Mesothelial cell of epicardium (in vitro differentiated cells): ENCODE measurements at places on chromosomes 6 and 20.

DNA sequence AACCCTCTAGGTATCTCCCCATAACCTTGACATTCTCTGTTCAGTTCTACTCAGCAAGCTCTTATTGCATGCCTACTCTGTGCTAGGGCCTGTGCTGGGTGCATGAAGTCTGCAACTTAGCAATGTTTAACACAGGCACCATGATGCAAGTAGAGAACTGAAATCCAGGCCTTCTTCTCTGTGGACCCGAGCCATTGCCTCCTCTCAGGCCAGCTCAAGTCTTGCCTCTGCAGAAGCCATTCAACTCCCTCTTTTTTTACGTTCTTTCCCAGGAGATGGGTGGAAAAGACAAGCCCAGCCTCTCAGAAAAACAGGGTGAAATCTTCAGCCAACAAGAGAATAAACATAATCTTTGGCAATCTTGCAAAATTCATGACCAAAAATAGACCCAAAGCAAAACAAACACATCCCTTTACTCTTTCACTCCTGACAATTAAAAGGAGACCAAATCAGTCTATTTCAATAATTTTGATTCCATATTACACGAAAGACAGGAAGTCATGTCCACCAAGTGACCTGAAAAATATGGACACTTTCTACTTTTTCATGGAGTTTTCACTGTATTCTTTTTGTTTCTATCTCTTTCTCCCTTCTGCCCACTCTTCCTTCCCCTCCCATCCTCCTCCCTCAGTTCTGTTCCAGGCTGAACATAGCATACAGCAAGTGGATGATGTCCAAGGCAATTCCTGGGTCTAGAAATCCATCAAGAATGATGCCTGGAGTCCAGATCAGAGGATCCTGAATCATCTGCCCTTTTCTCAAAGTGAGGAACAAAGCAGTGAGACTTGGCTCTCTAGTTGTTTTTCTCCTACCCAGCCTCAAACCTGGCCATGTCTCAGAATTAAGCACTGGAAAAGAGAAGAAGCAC is 45.4 kb upstream of the MOCS1 start:
- no peak for DNase-seq

DNA sequence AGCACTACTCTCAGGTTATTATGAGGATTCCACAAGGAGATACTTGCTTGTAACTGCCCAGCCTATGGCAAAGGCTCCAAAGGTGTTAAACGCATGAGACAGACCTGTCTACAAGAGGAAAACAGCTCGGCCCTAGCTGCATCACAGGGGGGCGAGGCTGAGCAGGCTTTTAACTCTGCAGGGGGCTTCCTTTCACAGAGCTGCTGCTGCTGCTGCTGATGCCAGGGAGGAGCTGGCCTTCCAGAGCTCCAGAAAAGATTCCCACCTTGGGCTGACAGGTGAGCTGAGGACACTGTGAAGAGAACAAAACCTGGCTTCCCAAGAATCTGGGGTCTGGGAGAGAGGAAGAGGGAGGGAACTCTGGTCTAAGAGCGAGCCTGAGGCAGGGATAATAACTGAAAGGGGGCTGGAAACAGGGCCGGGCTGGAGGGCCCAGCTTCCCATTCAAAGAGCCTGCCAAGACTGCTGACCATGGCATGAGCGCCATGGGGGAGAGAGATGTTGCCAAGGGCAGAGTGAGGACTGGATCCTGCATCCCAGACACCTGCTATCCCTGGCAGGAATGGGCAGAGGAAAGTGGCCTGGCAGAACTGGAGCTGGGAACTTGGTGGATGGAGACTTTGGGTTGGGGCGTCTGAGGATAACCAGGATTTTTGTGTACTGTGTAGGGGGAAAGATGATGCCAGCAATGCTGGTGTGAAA is 211.1 kb upstream of the LRFN2 start:
- DNase-seq = no peak

GRCh38 chr6:101126501-101126900 is 245.4 kb upstream of the ASCC3 start:
- no peak for DNase-seq

DNA sequence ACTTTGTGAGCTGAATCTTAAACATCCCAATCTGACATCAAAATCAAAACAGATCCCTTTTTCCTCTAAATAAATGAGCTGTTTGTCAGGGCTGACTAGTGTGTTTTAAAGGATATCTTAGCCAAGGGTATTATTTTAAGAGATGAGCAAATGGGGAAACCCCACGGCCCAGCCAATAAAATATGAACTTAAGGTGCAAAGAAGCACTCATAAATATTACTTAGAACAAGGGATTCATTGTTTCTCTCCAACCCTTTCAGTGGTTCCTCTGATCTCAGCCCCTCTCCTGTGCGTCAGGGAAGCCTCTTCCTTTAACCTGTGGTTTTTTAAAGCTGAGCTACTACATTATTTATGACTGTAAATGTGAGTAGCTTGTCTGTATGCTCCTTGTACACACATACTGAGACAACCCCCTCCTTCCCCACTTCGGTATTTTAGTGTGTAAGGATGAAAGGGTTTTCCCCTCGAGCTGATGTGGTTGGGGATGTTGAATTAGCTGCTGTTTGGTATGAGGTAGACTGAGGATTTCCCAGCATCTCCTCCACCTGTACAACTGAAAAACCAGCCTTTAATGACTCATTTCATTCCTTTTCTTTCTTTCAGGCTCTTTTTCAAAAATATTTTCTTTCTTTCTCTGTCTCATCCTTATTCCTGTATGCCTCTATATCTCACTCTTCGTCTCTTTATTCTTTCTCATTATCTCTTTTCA is 6.5 kb downstream of the BMP5 start:
- no peak for DNase-seq

DNA sequence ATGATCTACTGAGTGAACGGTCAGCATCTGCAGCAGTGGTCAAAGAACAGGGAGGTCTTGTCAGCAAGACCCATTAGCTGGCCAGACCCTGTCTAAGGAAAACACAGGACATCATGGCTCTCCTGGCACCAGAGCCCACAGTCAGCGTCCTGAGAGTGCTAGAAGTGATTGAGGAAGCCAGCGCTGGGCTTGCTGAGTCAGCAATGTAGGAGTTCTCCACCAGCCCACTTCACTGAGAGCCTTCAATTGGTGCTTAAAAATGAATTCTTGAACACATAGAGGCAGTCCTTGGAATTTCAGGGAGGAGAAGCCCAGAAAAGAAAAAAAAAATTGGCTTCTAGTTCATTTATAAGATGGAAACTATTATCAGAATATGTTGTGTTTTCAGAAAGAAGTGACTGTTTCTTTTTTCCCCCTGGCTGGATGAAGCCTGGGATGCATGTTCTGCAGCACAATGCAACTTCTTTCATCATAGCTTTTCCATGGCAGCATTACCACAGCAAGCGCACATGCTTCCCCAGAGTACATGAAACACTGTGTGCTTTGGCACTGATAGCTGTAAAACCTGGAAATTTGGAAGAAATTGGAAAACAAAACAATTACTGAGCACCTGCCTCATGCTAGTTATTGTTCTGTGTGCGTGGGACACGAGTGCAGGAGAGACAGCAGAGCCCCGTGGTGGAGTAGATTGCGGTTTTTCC is 899.9 kb downstream of the C6orf118 start:
- no peak for DNase-seq

GRCh38 chr6:127301199-127301700 is 34.6 kb downstream of the RNF146 start:
- DNase-seq = no peak

DNA sequence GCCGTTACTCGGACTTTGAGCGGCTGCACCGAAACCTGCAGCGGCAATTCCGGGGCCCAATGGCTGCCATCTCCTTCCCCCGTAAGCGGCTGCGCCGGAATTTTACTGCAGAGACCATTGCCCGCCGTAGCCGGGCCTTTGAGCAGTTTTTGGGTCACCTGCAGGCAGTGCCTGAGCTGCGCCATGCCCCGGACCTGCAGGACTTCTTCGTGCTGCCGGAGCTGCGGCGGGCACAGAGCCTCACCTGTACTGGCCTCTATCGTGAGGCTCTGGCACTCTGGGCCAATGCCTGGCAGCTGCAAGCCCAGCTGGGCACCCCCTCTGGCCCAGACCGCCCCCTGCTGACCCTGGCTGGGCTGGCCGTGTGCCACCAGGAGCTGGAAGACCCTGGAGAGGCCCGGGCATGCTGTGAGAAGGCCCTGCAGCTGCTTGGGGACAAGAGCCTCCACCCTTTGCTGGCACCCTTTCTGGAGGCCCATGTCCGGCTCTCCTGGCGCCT is 7.2 kb downstream of the SNX21 start:
- DNase-seq = no peak

- DNase-seq = no peak
Measured at GRCh38 chr6:83633149-83633548, 75.8 kb downstream of the SNAP91 start.

- DNase-seq = no peak
Measured at GRCh38 chr20:40922865-40923264, 105.8 kb upstream of the TOP1 start.

GRCh38 chr20:44706301-44707017 is 8.7 kb upstream of the CCN5 start:
- no peak for DNase-seq

DNA sequence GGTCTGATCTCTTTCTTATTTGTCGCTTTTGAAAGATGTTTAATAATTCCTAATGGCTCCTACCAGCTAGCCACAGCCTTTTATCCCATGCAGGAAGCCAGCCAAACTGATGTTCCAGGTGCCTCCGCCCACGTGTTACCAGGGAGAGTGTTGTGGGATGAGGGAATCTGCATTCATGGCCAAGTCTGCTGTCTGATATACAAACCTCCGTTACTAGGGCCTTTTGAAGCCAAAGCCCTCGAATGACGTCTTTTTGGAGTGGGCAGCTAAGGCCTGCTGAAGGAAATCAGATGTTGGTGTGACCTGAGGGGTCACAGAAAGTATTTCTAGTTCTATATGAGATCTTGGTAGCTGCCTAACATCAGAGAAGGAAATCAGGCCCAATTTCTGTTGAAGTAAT is 21.3 kb downstream of the STK35 start:
- no peak for DNase-seq

- no peak for DNase-seq
Measured at GRCh38 chr20:49476016-49476355, 6.5 kb downstream of the KCNB1 start.

DNA sequence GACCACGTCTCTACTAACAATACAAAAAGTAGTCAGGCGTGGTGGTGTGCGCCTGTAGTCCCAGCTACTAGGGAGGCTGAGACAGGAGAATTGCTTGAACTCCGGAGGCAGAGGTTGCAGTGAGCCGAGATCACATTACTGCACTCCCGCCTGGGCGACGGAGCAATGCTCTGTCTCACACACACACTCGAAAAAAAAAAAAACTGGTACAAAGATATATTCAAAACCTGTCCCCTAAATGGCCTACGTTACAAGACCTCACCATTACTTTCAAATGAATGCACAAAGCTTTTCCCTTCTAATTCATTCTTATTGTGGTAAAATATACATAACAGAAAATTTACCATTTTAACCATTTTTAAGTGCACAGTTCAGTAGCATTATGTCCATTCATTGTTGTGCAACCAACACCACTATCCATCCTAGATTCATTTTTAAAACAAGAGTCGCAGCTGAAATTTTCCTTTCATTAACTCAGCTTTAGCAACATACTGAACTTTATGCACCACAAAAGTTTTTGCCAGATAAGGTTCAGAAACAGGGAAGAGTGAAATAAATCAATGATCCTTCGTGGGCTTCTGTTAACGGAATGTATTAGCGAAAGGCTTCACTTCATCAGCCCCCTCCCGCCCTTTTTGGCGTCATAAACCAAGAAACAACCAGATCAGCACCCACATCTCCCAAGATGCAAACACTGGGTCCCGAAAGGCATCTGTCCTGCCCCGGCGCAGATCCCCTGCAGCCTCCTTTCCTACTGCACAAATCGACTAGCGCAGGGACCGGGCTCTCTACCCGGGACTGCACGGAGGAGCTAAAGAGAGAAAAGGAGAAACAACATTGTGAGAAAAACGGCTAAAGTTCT is 825 bp upstream of the FAM135A start:
- no peak for DNase-seq

- DNase-seq = no peak
Measured at GRCh38 chr6:139490482-139490881, 116.0 kb upstream of the CITED2 start.

DNA sequence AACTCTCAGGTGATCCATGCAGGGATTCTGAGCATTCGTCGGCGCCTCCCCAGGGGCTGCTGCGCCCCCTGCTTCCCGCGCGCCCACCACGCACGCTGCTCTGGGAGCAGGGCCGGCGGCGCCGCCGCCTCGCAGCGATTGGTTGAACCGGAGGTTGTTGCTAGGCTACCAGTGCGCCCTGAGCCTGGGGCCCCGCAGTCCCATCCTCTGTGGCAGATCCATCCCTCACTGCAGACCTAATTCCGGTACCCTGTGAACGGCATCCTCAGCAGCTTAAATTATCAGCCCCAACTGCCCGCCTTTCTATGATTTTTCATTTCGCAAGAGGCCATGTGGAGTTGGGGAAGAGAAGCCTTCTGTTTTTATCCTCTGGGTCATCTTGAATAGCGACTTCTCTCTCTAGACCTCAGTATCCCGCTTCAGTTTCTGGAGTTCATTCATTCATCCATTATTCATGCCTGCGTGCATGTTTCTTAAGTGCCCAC is 15.4 kb downstream of the PNPLA1 start:
- no peak for DNase-seq

- no peak for DNase-seq
Measured at GRCh38 chr6:90049295-90049694, 155.0 kb downstream of the GJA10 start.

- no peak for DNase-seq
Measured at GRCh38 chr20:43958626-43959025, 44.0 kb downstream of the TOX2 start.

DNA sequence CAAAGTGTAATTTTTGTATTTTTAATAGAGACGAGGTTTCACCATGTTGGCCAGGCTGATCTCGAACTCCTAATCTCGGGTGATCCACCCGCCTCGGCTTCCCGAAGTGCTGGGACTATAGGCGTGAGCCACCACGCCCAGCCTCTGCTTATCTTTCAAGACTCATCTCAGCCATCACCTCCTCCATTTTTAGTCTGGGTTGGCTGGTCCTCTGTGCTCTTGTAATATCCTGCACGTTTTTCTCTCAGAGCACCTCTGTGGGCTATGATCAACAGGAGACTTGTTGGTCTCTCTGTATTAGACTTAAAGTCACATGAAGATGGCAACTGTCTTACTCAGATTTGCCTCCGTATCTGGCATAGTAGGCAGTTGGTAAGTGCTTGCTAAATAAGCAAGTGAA is 7.6 kb downstream of the NOTCH4 start:
- no peak for DNase-seq

DNA sequence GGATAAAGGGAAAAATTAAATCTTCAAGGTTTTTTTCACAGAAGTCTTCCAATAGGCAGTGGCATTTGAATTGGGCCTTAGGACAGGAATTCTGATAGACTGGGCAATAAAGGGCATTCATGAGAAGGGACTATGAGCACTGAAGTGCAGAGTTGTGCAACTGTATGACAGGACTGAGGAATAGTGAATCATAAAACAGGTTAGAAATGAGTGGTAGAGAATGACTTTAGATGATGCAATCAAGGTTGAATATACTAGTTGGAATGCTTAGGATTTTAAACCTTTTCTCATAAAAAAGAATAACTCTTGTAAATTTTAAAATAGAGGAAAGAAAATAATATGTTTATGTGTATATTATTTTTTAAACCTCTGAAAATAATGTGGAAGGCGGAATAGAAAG is 944.7 kb downstream of the PHF3 start:
- no peak for DNase-seq
